Inflammatory macrophage treated with lipopolysaccharide for 1 hour (primary cell): ENCODE measurements at places on chromosomes 5 and 9.

- peak; percentile 9 for DNase-seq
Observed at GRCh38 chr9:134175291-134175807, 11.0 kb upstream of the RNU6ATAC start.

DNA sequence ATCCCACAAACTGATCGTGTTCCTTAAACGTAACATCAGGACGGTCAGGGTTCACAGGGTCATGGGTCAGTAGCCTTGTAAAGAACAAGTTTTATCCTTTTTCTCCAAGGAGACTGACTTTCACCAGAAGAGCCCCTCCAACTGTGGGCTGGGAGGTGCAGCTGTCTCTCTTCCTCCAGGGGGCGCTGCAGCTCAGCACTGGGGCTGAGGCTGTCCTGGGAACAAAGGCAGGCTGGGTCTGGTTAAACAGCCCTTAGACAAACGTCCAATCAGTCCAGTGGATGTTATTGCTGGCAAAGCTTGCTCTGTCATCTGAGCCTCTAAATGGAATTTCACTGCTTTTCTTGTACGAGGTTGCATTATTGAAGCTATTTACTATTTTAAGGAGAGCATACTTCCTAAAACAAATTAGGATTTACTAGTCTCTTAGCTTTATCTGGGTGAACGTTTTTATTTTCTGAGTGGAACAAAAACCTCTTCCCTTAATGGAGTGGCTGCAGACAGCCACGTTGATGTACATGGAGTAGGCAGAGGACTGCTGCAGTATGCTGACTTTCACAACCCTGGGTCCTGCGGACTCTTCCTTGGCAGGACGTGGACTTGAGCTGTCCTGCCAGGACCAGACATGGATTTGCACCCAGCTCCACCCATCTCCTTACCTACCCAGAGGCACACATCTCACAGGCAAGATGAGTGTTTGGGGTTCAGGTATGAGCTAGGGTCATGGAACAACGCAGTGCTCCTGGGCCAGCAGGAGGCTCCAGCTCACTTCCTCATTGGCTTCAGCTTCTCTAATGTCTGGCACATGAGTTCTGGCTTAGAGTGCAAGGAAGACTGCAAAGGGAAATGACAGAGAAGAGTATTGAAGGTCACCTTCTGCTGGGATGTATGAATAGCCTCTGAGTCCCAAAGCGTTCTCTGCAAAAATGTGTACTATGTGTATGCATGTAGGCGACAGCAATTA lies 7.8 kb downstream of the EXOSC2 start:
- peak; percentile 78 for DNase-seq

DNA sequence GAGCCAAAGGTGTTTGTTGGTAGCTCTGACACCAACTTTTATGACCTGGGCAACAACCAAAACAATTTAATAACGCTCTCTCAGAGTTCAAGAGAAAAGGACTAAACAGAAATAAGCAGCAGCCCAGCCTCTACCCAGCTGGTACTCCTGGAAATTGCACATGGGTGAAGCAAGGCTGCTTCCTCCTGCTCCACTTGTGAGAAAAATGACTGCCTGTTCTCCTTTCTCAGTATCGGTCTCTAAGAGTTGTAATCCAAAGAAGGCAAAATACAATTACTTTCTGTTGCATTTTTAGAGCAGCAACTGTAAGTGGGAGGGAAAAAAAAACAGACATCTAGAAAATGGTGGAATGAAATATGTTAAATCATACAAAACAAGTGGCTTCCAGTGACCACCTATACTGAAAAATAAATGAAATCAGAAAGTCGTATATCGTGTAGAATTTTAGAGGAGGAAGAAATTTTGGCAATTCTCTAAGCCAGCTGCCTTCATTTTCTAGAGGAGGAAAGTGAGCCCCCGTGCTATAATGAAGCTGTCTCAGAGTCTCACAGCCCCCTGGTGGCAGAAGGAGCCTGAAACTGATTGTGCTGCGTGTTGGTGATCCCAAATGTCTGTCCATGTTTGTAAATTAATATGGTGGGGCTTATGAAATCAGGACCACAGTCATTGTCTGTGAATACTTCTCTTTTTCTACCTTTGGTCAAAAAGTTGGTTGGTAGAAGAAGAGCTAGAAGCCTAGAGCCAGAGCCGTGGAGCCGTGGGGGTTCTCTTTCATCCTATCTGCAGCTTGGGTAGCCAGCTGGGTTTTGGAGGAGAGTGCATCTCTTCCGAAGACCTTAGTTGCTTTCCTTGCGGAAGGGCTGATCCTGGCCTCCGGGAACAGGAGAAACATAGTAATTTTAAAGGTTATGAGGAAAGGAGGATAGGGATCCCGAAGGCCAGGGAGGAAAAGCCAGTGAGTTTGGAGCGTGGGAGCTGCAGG lies 139.9 kb downstream of the PIP5K1B start:
- DNase-seq, result peak; percentile 70

GRCh38 chr5:157214861-157215513 lies 34.3 kb downstream of the ITK start:
- DNase-seq, result no peak

GRCh38 chr9:137252555-137253506 lies 1.7 kb downstream of the STPG3 start:
- DNase-seq, result no peak

DNA sequence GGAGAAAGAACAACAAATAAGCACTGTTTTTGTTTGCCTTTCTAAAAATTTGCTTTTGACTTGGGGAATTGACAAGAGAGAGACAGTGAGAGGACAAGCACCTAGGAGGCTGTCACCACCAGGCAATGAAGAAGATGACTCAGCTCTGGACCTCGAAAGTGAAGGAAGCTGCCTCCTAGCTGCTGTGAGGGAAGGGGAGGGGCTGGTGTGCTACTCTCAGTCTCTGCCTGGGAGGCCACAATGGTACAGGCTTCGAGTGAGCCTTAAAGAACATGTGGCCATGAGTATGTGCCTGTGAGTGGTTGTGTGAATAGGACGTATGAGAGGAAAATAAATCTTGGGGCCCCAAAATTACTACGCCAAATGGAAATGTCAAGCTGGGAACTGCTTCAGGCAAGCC lies 7.1 kb upstream of the PLK2 start:
- peak; percentile 36 for DNase-seq

GRCh38 chr5:17737092-17737491 lies 102.8 kb downstream of the TAF11L14 start:
- DNase-seq, result no peak

DNA sequence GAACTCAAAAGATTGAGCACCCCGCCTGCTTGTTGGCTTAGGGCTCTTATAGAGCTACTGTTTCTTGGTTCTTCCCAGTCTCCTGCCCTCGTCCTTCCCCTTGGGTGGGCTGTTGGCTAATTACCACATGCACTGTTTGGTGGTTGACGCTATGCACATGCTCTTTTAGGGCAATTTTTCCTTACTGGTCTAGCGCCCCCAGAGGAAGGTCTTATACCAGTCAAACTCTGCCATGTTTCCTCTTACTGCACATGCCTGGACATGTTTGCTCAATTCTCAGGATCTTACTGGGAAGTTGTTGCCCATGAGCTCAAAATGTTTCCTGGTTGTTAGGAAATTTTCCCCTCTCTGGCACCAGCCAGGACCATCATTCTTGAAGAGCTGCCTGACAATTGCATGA lies 101.9 kb downstream of the SLC28A3 start:
- peak; percentile 5 for DNase-seq

DNA sequence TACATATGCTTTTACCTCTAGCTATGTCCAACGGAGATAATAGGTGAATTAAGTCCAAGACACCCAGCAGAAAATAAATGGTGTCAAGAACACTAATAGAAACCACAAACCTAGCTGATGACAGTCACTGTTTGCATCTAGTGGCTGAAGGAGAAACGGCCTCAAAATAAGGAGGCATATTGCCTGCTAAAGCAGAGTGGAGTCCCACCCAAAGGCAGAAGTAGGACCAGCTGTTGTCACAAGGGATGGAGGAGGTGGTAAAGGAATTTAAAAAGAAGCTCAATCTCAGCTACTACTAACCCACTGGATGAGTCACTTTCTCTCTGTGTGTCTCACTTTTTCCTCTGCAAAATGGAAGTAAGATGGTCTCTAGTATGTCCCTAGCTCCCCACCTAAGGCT lies 224.3 kb downstream of the GRIA1 start:
- DNase-seq, result no peak

- no peak for DNase-seq
Observed at GRCh38 chr5:107322936-107323335, 347.8 kb downstream of the EFNA5 start.

GRCh38 chr5:39080597-39081204 lies 6.5 kb upstream of the RICTOR start:
- peak; percentile 73 for DNase-seq

GRCh38 chr5:67875601-67876000 lies 340.0 kb upstream of the PIK3R1 start:
- no peak for DNase-seq

- DNase-seq, result no peak
Observed at GRCh38 chr9:134539586-134540194, 101.9 kb upstream of the COL5A1 start.

- DNase-seq, result no peak
Observed at GRCh38 chr9:115328228-115328627, 210.3 kb upstream of the TNC start.

DNA sequence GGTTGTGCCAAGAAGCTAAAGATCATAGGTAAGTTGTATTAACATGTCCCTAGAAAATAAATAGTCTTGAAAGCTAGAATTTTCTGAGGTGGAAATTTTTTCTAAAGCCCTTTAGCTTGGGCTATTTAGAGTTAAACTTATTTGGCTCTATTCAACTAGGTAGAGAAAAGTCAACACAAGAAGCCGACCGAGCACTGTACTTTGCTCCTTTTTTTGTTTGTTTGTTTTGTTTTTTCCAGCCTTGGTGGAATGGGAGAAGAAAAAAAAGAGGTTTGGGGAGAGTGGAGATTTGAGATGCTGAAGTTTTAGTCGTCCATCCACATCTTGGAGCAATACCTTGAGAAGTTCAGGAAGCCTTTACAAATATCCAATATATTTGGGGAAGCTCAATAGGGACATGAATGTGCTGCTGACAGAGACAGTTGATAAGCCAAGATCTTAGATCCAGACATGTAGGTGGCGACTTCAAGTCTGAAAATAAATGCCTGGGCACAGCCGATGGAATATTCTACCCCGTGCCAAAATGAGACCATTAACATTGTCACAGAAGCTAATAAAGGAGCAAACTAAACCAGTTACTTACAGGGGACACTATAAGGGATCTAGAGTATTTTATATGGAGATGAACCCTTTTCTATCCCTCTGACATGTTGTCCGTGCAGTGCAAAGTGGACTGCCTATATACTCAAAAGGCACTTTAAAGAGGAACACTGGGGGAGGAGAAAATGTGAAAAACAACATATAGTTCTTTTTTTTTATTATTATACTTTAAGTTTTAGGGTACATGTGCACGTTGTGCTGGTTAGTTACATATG lies 466.1 kb downstream of the PTPRD start:
- no peak for DNase-seq

- no peak for DNase-seq
Observed at GRCh38 chr5:97365918-97366317, 182.9 kb upstream of the RIOK2 start.

GRCh38 chr9:137311171-137311985 lies 9.3 kb upstream of the NRARP start:
- no peak for DNase-seq
